ENCODE measurements at places on chromosomes 1 and 21. TPM values are rescaled to one million over a fixed set of nuclear protein-coding genes. Genes with fewer than 3 reads are reported as not detected.

CLDN14 gene
- not detected for total RNA-seq

DNA sequence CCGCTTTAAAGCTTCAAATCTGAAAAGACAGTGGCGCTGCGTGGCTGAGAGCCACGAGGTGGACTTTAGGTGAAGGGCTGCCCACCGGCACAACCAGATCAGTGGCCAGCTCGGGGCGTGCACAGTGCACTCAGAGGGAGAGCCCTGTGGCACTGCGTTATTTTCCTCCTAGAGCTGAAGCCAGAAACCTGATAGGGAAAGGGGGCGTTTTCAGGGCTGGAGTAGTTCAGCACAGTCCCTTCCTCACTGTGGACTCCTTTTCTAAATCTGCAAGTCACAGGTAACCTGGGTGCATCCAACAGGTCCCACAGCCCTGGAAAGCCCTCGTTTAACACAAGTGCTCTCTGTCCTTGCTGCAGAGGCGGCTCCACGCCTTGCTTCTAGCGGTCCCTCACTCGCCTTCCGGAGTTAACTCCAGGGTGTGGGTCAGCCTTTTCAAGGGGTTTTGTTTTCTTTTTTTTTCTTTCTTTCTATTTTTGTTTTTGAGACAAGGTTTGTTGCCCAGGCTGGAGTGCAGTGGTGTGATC is 81.2 kb downstream of the GALNT2 start:
- no peaks in the 10 kb centered on the region for H3K36me3 ChIP-seq
- H3K27ac ChIP-seq, result no peak overlapping the region
- H3K4me1 ChIP-seq, result peaks cover 7% of the 10 kb centered on the region
- H3K4me3 ChIP-seq, result no peak overlapping the region

DNA sequence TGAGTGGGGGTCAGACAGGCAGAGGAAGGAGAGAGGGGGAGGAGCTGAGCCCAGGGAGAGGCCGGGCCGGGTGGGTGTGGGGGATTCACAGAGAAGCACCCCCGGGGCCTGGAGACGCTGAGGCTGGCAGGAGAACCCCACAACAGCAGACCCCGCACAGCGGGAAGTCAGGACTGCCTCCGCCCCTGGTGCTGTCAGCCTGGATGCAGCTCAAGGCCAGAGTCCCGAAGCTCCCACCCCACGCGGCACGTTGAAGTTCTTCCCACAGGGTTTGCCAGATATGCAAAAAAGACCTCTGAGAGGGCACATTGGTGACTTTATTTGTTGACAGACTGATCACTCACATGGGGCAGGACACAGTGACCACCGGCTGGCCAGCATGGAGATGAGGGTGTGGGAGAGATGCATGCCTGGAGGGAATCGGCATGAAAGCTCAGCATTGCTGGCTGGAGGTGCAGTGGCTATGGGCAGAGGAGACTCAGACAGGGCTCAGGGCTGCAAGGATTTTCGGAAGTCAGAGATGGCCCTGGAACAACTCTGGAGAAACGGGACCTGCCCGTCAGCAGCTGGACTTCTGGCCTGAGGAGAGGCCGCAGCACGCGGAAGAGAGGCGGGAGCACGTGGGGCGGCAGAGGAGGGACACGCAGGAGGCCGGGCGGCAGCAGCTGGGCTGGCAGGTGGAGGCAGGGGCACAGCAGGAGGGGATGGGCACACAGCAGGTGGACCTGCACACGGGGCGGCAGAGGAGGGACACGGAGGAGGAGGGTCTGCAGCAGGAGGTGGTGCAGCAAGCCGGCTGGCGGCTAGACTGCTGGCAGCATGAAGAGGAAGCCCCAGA is 885 bp downstream of the KRTAP10-3 start:
- H3K4me3 ChIP-seq, result no peak overlapping the region
- H3K36me3 ChIP-seq, result no peaks in the 10 kb centered on the region
- no peak for DNase-seq
- H3K27ac ChIP-seq, result no peak overlapping the region
- H3K4me1 ChIP-seq, result peaks cover 6% of the 10 kb centered on the region

KCNK2 gene
- total RNA-seq, result 1.2 TPM

FALEC gene
- not detected for total RNA-seq

DNA sequence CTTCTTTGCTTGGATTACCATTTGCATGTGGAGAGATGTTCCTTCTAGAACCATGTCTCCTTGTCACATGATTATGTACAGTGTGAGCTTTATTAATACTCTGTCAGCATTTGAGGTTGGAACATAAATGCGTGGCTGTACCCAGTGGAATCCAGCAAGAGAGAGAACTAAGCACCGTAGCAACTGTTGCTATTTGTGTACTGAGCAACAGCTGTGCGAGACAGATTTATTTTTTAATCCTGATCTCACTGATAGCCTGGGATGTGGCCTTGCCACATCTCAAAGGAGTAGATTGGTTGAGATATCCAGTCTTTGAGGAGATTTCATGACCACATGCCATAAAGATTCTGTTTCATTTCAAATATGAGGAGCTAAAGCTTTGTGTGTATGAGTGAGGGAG is 43.4 kb downstream of the KIF1B start:
- no peak for DNase-seq
- H3K4me1 ChIP-seq, result no peaks in the 10 kb centered on the region
- no peak overlapping the region for H3K27ac ChIP-seq
- H3K27me3 ChIP-seq, result no peaks in the 10 kb centered on the region

- no peaks in the 10 kb centered on the region for H3K36me3 ChIP-seq
- H3K4me3 ChIP-seq, result no peak overlapping the region
- no peak for DNase-seq
- no peak overlapping the region for H3K27ac ChIP-seq
- H3K4me1 ChIP-seq, result peaks cover 6% of the 10 kb centered on the region
Observed at GRCh38 chr21:34884346-34884929, 164.7 kb downstream of the RUNX1 start.

DNA sequence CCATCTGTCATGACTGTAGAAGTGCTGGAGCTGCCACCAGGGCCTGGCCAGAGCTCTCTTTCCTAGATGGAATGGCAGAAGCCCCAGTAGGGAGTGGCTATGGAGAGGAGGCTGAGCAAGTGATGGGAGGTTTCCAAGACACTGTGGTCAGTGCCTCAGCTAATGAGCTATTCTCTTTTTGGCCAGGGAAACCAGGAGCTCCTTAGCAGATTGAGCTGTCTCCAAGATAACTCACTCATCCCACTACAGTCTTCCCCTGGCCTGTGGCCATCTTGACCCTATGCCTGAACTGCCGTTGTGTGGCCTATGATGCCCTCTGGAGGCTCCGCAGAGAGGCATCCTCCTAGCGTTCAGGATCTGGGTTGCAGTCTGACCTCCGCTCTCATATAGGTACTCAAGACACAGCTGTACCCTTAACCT is 60.5 kb downstream of the ERI3 start:
- no peak overlapping the region for H3K4me3 ChIP-seq
- peaks cover 2% of the 10 kb centered on the region for H3K36me3 ChIP-seq
- H3K4me1 ChIP-seq, result no peaks in the 10 kb centered on the region
- DNase-seq, result no peak
- no peaks in the 10 kb centered on the region for H3K27me3 ChIP-seq
- no peak overlapping the region for H3K27ac ChIP-seq
